DMS153 (cell line): ENCODE measurements at places on chromosomes 6 and 20.

- DNase-seq = no peak
Measured at GRCh38 chr6:160398674-160399271, 50.6 kb downstream of the SLC22A3 start.

DNA sequence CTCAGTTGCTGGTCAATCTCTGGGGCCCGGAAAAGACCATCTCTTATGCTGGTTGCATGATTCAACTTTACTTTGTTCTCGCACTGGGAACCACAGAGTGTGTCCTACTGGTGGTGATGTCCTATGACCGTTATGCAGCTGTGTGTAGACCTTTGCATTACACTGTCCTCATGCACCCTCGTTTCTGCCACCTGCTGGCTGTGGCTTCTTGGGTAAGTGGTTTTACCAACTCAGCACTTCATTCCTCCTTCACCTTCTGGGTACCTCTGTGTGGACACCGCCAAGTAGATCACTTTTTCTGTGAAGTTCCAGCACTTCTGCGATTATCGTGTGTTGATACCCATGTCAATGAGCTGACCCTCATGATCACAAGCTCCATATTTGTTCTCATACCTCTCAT is 4.3 kb downstream of the OR2J3 start:
- no peak for DNase-seq

GRCh38 chr20:62350098-62350628 is 16.9 kb downstream of the LAMA5 start:
- DNase-seq = peak; percentile 61

DNA sequence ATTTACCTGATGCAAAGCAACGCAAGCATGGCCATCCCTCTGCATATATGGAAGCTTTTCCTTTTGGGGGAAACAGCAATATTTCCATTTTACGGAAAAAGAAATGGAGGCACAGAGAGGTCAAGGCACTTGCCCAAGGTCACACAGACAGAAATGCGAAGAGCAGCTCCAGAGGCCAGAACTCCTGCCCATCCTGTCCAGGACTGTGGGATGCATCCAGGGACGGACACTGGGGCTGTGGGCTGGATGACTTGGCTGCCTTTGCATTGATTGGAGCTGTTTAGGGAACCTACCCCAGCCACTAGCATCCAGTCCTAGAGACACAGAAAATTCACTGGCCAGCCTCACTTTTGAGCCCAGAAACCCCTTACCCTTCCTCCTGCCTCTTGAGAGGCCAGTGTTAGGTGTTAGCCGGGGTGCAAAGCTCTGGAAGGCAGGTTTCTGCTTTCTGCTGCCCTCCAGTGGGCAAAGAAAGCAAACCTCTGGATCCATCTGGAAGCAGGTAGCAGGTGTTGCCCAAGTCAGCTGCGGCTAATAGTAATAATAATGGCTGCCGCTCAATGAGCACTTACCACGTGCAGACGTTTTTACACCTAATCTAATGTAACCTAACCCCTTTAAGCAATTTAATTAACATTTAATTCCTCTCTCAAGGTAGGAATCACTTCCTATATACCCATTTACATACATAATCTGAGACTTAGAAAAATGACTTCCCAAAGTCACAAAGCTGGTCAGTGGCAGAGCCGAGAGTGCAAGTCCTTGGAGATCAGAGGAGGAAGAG is 31.7 kb upstream of the CCN5 start:
- DNase-seq = peak; percentile 69

DNA sequence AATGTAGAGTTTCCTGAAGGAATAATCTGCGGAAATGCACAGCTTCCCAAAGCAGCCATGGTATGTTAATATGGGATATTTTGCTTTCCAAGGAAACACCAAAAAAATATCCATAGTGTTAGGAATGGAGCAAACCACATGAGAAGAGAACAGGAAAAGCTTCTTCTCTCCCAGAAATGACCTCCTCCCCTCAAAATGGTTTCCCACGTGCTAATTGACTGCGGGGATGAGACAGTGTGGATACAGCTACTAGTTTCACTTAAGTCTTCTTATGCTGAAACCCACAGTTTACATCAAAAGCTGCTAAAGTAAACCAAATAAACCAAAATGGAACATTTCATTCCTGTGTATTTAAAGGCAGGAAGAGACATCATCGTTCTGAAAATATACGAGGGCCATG is 69.4 kb downstream of the FYN start:
- DNase-seq = no peak

GRCh38 chr6:46899659-46900058 is 22.1 kb downstream of the ADGRF5 start:
- DNase-seq = no peak

GRCh38 chr6:25536781-25537180 is 115.2 kb upstream of the SCGN start:
- DNase-seq = no peak

- DNase-seq = no peak
Measured at GRCh38 chr6:130162421-130162820, 60.3 kb downstream of the SAMD3 start.

DNA sequence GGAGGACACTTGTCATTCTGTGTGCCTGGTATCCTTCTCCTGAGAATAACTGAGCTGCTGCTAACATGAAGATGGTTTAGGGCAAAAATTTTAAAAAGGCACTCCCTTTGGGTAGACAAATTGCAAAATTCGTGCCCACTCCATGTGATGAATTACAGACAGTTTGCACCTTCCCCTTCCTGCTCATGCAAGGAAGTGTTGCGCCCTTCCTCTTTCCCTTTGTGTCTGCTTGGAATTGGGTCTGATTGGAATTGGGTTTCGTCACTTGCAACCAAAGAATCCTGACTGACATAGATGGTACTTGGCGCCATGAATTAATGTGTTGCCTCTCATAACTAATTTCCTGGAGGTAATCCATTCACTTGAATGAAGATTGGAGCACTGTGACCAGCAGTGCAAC is 62.3 kb upstream of the SHLD1 start:
- no peak for DNase-seq

GRCh38 chr6:21295506-21296240 is 297.9 kb upstream of the SOX4 start:
- no peak for DNase-seq

GRCh38 chr6:147132889-147133288 is 71.3 kb upstream of the STXBP5 start:
- DNase-seq = no peak

DNA sequence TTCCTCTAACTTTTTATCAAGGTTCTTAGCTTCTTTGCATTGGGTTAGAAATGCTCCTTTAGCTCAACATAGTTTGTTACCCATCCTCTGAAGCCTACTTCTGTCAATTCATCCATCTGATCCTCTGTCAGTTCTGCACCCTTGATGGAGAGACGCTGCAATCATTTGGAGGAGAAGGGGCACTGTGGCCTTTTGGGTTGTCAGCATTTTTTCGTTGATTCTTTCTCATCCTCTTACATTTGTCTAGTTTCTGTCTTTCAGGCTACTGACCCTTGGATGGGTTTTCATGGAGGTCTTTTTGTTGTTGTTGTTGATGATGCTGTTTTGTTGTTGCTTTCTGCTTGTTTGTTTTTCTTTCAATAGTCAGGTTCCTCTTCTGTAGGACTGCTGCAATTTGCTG is 26.3 kb upstream of the HMGN3 start:
- no peak for DNase-seq

DNA sequence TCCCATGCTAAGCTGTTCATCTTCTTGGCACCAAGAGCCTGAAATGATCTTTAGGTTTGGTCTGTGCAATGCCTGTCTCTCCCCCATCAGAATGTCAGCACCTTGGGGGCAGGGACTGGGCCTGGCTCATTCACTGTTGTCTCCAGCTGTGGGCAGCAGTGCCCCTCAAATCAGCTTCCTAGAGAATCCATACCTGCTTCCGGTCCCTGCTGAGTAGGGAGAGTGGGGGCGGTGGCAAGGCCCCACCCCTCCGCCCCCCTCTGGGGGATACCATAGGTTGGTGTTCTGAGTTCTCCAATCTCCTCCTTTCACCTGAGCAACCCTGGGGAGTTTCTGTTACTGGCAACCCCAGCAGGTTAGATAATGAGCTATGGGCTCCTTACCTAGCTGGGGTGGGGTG is 19.2 kb upstream of the SPDEF start:
- no peak for DNase-seq

GRCh38 chr6:73823046-73823735 is 127.2 kb downstream of the CD109 start:
- peak; percentile 70 for DNase-seq

DNA sequence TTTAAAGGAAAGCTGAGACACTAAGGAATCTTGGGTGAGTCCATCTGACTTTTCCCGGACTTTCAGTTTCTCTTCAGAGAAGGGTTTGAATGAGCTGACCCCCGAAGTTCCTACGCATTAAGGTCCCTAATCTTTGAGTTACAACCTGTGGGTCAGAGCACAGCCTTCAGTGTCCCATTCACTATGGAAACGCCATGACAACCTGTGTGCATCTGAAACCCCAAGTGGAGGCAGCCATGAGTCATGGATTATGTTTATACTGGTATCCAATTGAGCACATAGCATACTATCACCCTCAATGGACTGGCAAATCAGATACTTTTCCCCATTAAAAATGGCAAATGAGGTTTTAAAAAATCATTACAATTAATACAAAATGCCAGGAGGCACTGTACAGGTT is 11.4 kb downstream of the MYLK4 start:
- no peak for DNase-seq

DNA sequence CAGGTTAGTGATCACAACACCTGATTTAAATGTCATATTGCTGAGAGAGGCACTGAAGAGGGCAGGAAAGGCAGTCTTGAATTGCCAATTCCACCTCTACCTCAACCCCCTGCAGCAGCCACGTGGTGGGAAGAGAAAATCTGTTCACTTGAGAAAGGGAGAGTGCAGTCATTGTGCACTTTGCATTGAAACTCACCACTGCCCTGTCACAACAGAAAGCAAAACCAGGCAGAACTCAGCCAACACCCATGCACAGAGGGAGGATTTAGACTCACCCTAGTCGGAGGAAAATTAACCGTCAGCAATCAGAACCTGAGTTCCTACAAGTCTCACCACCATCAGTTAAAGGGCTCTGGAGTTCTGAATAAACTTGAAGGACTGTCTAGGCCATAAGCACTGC is 1040.2 kb downstream of the HACE1 start:
- no peak for DNase-seq

- DNase-seq = no peak
Measured at GRCh38 chr6:42758756-42759430, 13.0 kb upstream of the TBCC start.

DNA sequence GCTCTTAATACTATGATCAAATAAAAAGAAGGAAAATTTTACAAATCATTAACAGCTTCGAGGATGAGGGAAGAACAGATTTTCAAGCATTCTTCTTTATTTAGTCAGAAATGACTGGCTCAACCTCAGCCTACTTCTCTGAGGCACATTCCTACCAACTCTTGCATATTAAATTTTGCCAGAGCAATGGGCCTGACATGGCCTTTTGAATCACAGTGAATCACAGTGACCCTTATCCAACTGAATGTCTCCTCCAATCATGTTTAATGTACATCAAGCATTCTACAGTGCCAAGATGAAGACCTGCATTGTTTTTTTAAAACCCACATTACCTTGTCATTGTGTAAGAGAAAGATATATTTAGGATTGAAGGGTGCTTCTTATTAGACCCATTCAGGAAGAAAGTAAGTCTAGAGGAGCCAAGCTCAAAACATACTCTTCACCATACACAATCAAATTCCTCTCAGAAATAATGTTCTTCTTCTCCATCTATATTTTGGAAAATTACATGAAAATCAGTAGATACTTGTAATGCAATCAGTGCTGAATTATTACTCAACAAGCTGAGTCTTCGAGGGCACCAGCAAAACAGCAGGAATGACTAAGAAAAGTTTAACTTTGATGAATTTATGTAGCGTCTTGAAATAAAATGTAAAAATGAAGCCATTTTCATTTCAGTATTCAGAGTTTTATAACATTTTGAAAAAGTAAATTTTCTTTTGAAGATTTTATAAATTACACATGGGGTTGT is 44.1 kb upstream of the MOXD1 start:
- DNase-seq = no peak

DNA sequence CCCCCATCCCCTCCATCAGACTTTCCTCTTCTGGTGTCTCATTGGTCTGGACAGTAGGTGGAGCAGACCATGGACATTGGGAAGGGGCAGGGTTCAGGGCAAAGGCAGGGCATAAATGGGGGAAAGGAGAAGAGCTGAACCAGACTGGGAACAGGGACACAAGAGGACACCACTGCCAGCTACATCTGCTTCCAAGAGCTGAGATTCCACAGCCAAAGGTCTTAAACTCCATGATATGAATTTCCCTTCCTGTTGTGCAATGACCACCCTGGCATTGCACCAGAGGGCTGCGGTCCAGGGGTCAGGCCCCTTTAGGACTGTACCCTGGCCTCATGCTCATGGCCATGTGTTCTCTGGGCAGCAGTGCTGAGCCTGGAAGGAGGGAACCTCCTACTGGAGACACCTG is 137.9 kb downstream of the MAFB start:
- DNase-seq = no peak

- no peak for DNase-seq
Measured at GRCh38 chr20:35226884-35227681, 593 bp downstream of the MMP24 start.

DNA sequence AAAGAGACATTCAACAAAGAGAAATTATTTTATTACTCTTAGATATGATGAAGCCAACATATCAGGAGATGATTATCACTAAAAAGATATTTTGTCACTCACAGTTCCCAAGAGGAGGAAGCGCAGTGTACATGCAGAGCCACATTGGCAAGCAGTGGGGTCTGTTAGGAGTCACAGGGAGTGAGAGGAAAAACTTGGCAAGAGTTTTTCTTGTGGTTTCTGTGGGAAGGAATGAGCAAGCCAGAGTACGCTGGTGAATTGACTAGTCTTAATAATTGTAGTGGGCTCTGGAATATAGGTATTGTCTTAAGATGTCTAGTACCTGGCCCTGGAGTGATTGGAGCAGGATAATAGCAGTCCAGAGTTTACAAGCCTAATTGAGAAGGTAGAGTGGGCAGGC is 1095.2 kb downstream of the GRIK2 start:
- no peak for DNase-seq

DNA sequence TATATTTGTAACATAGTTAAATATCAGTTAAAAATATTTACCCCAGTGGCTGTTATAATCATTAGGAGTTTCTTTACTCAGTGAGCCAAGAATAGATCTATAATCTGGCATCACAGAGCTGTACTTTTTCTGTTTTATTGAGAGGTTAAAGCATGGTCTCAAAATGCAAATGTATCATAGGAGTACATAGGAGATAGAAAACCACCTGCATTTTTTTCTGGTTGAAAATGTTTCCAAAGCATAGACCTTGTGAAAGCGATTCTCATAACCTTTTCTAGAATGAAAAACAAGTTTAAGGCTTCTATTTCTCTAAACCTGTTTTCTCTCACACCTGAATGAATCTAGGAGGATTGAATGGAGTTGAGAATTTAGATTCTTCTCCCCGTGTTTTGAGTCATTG is 14.4 kb downstream of the KCNQ5 start:
- DNase-seq = no peak

DNA sequence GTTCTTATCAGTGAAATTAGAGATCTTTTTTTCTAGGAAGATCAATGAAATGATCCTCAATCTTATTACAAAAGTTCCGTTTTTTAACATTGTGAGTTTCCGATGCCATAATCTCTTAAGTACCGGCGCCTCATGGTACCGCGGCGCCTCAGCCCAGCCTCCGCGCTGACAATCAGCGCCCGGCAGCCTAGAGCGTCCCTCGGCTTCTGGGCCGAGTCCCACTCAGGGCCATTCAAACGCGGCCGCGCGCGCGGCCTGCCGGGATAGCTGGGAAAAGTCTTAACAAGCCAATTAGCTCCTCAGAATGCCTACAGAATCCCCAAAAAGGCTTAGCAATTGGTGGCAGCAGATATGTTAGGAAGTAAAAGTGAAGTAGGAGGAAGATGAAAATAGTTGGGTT is 204.8 kb downstream of the ADGB start:
- no peak for DNase-seq

- no peak for DNase-seq
Measured at GRCh38 chr20:33984182-33984719, 9.5 kb upstream of the RALY start.

- DNase-seq = no peak
Measured at GRCh38 chr6:127058027-127058426, 60.4 kb upstream of the RSPO3 start.
